ENCODE measurements at places on chromosomes 2 and 18.

- peak; percentile 97 for DNase-seq
Observed at GRCh38 chr2:66839551-66840320, 404.8 kb downstream of the MEIS1 start.

DNA sequence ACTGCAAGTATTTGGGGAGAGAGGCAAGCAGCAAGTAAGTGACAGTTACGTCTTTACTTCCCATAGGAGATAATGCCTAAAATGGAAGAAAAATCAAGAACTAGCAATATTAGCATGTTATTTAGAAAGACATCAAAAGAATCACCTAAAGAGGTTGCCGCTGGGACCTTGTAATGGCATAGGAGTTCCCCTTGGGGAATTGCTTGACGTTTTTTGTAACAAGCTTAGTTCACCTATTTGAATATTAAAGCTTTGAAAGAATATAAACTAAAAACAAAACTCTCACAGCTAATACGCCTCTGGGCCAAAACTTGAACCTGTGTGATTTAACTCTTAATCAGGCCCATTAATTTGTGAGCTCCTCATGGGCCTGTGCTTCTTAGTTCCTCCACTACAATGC, 89.0 kb downstream of the AAK1 start:
- DNase-seq = no peak

- no peak for DNase-seq
Observed at GRCh38 chr18:67794521-67794920, 278.0 kb upstream of the DSEL start.

DNA sequence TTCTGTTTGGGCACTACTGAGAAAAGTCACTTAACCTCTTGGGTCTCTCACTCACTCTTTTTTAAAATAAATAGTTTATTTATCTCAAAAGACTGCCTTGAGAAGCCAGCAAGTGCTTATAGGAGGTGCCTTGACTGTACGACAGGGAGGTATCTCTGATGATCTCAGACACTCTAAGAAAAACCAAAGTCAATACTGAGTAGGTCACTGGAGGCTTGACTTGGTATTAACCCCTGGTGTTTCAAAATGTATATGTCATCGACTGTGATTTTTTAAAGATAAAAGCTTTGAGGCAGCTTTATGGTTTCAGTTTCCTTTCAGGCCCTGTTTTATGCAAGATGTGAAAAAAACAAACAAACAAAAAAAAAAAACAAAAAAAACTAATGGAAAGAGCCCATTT, 33.7 kb downstream of the MREG start:
- DNase-seq = no peak

GRCh38 chr2:74427551-74427950, 6.0 kb downstream of the WDR54 start:
- DNase-seq = no peak

DNA sequence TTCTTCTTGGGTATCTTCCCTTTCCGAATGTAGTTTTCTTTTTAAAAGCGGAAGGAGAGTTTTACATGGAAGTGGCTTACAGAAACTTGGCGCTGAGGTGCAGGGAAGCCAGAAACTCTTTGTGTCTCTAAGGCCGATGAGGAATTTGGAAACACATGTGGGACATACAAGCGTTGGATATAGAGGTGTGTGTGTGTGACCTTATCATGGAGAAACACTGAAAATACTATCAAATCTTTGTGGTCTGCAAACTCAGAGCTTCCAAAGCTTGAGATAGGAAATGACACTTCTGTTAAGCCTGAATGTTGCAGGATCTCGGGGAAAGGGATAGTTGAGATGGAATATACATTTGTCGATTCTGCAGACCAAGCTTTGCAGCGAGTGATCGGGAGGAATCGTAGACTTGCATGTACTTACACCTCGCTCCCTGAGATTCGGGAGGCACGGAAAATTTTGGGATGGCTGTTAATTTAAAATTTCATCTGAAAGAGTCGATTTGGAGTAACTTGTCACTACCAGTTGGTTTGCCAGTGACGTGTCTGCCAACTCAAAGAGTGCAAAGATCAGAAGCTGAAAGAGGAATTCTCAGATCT, 1.0 kb downstream of the NAB1 start:
- no peak for DNase-seq

DNA sequence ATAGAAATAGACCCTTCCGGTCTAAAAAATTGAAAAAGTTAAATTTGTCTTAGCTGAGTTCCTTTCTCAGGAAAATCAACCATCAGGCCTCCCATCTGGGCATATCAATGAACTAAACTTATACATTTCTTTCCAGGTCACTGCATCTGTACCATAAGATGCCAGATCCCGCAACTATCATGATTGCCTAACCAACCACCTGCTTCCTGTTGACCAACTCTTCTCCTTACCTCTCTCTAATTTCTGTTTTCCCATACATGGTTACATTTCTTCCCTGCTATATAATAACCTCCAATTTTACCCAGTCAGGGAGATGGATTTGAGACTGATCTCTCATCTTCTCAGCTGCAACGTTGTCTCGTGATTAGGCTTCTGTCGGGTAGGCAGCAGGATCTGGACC, 228.7 kb downstream of the FSIP2 start:
- DNase-seq = no peak

DNA sequence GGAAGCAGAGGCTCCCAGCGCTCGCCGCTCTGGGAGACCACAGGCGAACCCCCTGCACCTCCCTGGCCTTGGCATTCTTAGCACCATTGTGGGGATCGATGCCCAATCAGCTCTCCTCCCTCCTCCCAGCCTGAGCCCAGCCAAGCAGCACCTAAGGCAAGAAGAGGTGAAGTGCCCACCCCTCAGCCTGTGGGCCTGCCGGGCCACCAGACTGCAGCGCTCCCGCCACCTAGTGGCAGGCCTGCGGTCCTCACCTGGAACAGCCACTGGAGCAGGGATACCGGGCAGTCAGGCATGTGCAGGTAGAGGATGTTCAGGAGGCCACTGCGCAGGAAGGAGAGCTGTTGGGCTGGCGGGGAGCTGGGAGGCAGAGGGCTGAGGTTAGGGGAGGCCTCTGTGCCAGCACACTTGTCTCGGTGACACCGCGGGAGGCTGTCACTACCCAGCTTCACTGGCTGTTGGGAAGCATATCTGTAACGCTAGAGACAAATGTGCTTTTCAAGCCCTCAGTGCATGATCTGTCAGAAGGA, 35.2 kb downstream of the FAM178B start:
- no peak for DNase-seq

DNA sequence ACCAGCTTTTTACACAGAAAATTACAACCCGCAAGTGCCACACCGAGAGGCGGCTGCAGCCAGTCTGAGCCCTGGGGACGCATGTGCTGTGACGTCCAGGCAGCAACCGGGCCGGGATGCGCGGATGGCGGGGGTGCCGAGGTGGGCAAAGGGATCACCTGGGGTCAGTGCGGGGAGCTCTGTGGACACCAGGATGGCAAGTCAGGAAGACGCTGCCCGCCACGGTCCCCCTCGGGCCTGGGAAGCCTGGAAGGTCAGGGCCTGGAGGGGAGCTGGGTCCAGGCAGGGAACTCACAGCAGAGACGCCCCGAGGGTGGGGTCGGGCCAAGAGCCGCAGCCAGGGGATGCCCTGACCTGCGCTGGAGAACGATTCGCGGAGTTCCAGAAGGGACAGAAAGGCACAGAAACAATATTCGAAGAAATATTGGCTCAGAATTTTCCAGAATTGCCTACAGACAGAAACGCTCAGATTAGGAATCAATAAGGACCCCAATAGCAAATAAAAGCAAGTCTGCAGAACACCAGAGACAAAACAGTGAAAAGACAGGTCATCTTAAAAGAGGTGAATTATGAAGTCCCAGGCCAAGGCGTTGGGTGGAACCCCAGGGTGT, 11.7 kb upstream of the KIF1A start:
- DNase-seq = no peak

DNA sequence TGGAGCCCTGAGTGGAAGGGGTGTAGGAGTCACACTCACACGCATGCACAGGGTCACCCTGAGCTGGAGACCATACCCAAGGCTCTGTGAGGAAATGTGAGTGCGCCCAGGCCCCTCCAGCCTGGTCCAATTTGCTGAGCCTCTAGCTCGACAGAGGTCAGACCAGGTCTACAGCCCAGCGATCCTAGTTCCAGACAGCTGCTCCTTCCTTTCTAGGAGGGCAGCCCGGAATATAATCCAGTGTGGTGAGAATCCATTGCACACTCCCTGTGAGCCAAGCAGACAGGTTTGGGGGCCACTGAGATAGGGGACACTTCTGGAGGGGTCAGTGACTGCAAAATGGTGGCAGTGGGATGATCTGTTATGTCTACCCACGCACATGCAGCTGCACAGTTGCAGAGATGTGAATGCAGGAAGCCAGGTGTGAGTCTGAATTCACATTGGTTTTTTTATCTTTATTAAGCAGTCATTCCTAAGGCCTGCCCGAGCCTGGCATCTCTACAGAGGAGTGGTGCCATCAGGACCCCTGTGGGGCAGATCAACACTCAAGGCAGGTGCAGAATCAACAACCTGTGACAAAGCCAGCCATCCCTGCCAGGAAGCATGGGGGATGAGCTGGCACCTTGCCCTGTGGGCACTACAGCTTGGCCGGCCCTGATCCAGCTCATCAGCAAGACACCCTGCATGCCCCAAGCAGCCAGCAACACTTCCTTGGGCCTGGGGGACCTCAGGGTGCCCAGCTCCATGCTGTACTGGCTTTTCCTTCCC, at the start of gene GPR148:
Gene GPR148 (plus strand): TSS at position 522 of the 768 bp plus-strand sequence. CDS start 82 bp downstream, at position 604.
- no peak for DNase-seq

- no peak for DNase-seq
Observed at GRCh38 chr18:13302040-13302439, 83.5 kb downstream of the LDLRAD4 start.

DNA sequence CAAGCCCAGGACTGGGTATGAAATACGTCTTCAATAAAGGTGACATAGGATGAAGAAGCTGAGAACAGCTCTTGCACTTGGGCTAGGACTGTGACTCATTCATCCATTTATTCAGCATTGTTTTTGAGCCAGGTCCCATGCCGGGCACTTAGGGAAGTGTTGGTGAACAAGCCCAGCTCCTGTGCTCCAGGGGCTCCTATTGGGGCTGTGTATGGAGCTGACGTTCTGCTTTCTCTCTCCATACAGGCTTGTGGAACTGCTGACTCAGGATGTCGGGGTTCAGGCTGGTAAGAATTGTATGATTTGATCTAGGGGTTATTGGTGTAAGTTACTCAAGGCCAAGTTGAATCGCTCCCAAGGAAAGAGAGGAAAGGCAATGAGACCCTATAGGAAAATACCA, 24.0 kb downstream of the MYO7B start:
- DNase-seq = no peak

DNA sequence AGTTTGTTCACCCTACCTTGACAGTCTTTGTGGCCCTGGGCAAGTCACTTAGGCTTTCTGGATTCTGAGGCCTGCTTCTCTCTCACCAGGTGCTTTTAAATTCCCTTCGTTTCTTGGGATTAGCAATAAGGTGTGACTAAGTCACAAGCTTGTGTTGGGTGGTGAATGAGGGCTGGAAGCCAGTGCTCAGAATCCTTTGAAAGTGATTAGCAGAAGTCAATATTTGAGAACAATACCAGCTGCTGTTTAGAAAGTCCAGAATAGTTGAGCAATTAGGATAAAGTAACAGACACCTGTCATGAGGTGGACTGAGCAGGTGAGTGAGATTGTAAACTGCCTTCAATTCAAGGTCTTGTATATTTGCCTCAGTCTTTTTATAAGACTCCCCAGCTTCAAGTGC, 19.3 kb upstream of the MGAT5 start:
- no peak for DNase-seq

DNA sequence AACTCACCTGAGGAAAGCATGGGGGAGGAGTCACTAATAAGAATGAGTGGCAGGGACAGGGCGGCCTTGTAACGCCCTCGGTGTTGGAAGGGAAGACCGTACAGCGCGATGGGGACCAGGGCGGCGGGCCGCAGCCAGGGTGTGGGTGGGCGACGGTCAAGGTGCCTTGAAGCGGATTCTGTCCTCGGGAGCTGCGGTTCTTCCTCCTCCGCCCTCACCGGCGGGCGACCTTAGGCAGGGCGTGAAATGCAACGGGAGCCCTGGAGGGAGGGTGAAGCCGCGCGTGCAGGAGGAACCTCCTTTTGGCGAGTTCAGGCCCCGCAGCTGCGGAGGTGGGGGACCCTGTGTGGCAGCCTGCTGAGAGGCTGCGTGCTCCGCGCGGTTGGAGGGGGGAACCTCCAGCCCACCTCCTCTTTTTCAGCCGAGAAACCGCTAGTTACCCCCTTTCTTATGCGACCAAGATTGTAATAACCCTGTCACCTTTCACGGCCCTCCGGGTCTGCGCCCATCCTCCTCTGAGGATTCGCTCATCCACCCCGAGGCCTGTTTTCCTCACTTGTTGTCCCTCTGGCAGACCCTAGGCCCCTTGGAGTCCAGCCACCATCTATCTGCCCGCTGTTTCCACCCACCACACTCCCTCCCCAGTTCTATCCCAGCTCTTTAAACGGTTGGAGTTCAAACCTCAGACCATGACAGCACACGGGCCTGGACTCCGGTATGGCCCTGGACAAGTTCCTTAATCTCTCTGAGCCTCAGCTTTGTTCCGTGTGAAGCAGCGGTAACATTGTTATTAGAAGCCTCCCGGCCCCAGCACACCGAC, 823 bp upstream of the RNU2-63P start:
- DNase-seq = no peak

Data from AG09309 (cell line).